ENCODE measurements at places on chromosomes 11 and 22.

DNA sequence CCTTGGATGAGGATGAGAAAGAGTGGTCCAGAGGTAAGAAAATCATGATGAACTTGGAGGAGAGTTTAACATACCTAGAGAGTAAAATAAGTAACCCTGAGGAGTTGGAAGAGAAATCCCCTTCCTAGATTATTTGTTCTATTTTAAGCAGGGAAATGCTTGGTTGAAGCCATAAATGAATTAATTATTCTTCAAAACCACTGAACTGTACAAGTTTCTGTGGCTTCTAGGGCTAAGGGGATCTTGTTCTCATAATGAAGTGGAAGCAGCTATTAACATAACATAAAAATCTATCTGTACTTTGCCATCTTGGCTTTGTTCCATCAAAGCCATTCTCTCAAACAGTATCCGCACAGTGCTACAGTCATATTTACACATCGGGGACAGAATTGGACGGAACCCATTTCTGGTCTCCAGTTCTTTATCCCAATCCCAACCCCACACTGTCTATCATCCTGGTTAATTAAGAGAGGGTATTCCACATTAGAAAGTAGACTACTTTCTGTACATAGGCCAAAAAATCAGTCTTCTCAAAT, 14.5 kb upstream of the ARHGAP42 start:
- DNase-seq: no peak

DNA sequence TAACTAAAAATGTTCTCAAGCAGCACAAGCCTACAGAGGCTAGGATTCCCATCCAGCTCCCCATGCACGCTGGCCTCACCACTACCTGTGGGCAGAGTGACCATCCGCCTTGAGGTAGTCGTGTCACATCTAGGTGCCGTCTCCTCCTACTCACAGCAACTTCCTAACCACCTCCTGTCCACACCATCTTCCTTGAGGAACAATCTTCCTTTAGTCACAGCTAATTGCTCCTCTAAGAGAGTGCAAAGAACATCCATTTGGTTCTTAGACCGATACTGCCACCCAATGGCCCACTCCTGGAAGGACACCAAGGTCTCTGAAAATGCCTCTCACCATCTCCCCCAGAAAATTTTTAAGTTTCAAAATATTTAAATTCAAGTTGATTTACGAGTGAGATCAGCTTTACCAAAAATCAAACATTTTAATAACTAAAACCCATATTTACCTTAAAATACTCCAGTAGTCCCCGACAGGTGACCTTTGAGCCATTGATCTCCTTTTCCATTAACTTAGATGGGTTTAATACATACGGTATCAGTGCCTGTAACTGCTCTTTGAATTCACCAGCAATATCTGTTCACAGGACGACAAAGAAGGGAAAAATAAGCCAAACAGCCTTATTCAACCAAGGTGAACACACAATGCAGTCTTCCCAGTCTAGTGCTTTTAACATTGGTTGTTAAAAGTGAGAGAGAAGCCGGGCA, 21.7 kb upstream of the PLAAT3 start:
- peak; percentile 65 for DNase-seq

DNA sequence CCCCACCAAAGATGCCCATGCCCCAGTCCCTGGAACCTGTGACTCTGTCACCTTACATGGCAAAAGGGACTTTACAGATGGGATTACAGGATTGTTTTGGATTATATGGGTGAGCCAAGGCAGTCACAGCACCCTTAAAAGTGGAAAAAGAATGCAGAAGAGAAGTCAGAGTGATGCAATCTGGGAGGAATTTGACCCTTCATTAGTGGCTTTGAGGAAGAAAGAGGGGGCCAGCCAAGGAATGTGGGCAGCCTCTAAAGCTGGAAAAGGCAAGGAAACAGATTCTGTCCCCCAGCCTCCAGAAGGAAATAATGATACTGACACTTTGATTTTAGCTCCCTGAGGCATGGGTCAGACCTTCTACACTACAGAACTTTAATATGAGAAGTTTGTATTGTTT, 257.3 kb upstream of the ISX start:
- DNase-seq: no peak

DNA sequence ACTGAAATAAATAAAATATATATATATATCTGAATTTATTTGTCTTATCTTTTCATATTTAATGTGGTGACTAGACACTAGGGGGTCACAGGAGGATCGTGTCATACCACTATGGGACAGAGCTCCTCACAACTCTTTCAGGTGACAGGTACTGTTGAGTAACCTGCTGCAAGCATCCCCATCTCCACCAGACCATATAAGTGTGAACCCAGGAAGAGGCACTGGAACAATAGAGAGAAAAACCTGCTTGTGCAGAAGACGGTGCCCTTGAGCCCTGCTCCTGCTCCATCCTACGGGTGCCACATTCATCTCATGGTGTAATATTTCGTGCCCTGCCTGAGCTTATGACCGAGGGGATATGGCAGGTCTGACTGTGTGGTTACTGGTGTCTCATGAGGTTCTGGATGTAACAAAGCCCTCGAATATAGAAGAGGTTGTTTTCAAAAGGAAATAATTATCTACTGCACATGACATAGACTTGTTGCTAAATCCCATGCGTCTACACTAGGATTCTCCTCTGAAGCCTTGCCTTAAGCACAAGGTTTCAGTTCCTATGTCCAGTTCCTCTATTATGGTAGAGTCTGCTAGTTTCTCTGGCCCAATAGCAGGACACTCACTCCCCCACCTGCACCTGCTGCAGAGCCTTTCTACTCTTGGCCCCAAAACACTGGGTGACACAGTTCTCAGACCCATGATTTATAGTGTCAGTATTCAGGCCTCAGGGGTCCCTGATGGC, 70.4 kb downstream of the GGTLC2 start:
- DNase-seq: no peak

GRCh38 chr22:38199826-38200559, 1.8 kb upstream of the MAFF start:
- no peak for DNase-seq

DNA sequence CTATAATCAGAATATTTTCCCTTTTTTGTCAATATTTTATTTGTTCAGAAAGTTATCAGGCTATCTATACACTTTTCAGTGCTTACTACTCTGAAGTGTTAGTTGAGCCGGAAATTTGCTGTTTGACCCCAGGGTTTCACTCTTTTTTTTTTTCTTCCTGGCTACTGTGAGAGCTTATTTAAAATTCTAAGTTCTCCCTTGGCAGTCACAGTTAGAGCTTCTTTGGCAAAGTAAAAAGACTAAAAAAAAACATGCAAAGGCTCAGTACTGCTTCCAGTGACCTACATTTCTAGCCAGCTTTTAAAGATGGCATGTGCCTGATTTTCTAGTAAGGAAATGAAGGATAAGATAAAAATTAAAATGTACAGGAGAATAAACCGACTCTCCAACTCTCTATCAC, 48.4 kb downstream of the ELP4 start:
- no peak for DNase-seq

GRCh38 chr11:79265756-79266322, 175.0 kb downstream of the TENM4 start:
- DNase-seq: no peak

DNA sequence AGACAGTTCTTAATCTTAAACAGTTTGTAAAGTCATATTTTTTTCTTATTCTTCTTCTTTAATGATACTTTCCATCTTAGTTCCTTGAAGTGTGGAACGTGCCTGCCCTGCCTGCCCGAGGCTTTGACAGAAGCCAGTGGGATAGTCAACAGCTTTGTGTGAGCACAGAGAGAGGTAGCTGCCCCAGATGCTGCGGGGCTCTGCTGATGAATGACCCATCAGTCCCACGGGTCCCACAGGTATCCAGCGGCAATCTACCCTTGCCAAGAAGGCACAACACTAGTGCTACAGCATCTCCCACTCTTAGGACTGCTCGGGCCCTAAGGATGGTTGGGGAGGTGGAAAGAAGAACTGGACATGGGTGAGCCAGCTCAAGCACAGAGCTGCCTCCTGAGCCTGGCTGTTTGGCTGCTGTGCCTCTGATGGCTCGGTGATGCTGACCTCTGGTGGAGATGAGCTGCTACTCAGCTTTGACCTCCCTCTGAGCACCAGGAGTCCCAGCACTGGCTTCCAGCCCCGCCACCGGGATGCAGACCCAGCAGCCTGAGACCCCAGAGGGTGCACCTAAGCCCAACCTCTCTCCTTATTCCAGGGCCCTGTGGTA, 11.8 kb upstream of the APLNR start:
- DNase-seq: no peak

- DNase-seq: no peak
Measured at GRCh38 chr11:74806267-74806666, 57.6 kb downstream of the RNF169 start.

DNA sequence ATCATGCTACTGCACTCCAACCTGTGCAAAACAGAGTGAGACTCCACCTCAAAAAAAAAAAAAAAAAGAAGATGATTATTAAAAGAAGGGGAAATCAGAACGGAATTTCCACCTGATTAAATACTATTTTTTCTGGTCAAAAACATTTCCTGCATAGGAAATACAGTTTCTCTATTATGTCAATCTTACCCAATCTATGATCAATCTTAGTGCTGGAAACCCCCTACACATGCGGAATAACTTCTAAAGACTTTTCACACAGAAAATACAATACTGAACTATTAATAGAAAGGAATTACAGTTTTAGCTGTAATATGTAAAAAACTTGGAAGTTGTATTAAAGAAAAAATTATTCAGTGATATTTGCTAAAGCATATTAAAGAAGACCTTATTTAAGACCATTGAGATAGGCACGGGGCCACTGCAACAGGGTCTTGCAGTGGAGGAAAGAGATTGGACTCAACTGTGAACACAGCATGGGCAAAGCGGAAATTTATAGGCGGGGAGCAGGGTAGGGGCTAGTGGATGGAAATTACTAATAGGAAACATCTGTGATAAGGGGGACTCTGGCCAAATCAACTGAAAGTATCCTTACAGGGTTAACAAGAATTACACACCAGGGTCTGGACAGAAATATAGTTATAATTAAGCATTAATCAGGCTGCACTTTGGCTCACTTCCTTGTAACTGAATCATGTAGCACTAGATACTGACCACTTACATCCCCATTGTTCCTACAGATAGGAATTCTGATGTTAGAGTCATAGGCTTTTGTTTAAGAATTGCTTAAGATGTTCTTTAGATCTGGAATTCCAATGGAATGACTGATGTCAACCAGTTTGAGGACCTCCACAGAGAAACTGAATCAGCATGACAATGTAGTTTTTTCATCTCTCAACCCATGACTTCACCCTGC, 411.5 kb upstream of the DDI1 start:
- no peak for DNase-seq

DNA sequence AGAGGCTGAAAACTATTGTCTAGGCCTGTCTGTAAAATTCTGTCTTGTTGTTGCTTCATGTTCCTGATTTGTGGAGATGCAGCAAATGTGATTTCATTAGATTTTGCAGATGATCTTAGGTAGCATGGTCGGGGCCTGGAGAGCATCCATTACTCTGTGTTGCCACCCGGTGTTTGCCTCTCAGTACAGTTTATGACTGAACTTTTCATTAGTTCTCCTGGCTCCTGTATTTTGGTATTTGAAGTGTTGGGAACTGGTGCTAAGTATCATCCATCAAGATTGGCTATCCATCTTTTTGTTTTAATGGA, 7.7 kb downstream of the YWHAH start:
- DNase-seq: no peak

- DNase-seq: no peak
Measured at GRCh38 chr11:21475276-21475675, 717.6 kb upstream of the ANO5 start.

DNA sequence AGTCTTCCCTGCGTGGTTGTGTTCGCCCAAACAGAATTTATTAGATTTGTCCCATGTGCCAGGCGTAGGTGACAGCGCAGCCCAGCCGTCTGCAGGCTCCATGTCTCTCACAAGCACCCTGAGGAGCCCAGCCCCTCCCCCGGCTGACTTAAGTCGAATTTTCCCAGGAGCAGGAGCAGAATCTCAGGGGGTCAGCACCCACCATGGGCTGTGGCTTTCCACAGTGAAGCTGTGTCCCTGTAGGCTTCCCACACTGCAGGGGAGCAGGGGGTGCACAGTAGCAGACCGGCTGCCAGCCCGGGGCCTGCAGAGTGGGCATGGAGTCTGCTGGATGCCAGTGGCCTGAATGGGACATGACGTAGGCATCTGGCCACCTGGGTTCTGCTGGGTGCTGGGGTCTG, 16.0 kb downstream of the PARVG start:
- DNase-seq: no peak

GRCh38 chr11:2679011-2679676, 20.6 kb downstream of the KCNQ1OT1 start:
- DNase-seq: no peak

GRCh38 chr22:47200273-47201051, 438.0 kb downstream of the TBC1D22A start:
- DNase-seq: no peak

DNA sequence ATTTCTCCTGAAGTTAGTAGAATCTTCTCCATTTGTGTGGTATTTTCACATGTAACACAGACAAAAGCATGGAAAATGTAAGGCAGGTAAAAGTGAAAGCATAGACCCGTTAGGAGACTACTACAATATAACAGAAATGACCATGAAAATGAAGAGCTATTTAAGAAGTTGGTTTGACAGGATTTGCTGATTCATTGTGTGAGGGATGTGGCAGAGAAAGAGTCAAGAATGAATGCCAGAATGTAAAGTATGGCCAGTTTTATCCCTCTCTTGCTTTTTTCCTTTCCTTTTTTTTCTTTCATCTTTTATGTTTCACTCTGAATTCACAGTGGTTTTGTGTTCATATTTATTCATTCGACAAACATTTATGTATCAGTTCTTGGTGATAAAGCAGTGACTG, 115.9 kb downstream of the ARFGAP2 start:
- no peak for DNase-seq

- no peak for DNase-seq
Measured at GRCh38 chr11:17521106-17521900, 22.9 kb downstream of the USH1C start.

DNA sequence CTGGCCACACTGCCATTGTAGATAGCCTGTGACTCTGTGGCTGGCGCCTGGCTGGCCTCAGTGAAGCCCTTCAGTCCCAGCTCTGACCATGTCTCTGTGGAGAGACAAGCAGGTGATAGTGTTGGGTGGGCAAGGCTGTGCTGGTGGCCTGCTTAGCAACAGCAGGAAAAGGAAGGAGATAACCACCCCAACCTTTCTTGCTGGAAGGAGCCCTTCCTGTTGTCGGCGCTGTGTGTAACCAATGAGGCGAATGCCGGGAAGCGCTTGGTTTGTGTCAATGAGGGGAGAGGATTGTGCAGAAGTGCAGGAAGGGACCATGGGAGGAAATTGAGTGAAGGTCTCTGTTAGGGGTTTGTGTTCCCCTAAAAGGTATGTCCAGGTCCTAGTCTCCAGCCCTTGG, 27.3 kb downstream of the PARVB start:
- no peak for DNase-seq

DNA sequence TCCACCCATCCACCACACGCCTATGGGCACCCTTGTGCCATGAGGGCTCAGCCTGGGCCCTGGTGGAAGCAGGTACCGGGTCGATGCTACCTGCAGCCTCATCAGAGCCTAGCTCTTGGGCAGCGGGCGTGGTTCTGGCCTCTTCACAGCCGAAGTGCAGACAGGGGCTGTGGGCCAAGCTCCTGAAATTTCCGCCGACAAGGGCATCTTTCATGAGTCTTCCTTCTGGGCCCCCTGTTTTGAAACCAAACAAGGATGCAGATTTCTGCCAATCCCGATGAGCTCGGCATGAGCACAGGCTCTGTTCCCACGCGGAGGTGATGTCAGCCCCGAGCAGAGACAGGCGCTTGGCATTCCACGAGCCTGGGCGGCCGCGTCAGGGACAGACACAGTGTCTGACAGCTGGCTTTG, 22.6 kb upstream of the MGAT3 start:
- DNase-seq: no peak
